ENCODE measurements at places on chromosomes 13 and 19.

DNA sequence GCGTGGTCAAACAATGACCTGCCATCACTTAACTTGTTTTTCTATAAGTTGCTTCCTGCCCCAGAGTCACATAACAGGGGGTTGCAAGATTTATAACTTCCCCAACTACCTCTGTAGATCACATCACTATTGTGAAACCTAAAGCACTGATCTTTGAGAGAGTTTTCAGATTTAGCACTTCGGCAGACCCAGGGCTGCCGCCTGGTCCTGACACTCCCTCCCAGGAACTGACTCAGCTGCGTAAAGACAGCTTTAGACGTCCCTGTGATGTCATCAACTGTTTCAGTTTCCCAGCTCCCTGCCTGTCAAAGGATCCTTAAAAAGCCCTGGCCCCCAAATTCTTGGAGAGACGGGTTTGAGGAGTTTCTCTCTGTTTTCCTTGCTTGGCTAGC lies 33.3 kb downstream of the IGFL2 start:
- DNase-seq = peak; percentile 10

- DNase-seq = no peak
These were observed 117.3 kb downstream of the KDM4B start for GRCh38 chr19:5086230-5086629.

- DNase-seq = peak; percentile 78
These were observed 175.4 kb upstream of the RFC3 start for GRCh38 chr13:33642374-33643065.

- DNase-seq = no peak
These were observed 1.2 kb downstream of the ITPKC start for GRCh38 chr19:40717880-40718773.

- DNase-seq = peak; percentile 57
These were observed 142.2 kb downstream of the SIPA1L3 start for GRCh38 chr19:38049105-38049649.

GRCh38 chr13:90455823-90456222 lies 891.7 kb upstream of the MIR17HG start:
- DNase-seq = peak; percentile 20

DNA sequence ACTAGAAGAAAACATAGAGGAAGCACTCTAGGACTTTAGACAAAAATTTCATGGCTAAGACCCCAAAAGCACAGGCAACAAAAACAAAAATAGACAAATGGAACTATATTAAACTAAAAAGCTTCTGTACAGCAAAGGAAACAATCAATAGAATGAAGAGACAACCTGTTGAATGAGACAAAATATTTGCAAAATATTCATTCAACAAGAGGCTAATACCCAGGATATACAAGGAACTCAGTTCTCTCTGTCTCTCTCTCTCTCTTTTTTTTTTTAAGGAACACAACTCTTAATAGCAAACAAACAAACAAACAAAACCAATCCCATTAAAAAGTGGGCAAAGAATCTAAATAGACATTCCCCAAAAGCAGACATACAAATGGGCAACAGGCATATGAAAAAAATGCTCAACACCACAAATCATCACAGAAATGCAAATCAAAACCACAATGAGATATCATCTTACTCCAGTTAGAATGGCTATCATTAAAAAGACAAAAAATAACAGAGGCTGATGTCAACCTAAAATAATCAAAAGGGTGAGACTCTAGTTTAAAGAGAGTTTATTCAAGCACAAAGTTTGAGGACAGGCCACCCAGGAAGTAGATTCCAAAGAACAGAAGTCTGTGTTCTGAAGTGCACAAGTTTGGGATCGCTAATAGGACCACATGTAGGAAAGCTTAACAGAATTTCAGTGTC lies 27.1 kb upstream of the SLC7A9 start:
- peak; percentile 45 for DNase-seq

DNA sequence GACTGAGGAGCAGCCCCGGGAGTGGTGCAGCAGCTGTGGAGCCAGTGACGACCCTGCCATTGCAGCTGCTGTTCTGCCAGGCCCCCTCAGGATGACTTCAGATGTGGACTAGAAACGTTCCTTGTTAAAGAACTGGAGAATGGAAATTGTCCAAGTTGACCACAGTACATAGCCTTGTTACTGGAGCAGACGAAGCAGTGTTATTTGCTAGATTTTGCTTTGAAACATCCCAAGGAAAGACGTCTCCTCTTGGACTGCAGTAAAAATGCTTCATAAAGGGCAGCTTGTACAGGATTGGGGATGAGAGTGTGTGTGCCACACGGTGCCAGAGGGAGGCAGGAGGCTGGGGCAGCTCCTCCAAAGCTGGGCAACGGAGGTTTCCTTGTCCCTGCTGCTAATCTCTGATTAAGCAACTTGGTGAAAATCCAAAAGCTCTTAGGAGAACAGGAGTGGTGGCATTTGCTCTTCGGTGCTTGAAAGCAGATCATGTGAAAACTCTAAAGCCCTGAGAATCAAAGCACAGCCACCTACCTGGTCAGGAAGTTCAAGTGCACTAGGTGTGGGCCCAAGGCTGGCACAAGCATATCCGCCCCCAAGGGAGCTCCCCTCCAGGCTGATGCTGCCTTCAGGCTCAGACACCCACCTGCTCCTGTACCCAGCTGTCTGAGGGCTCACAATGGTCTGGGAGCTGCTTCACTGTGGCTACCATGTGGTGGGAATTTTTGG lies 34.5 kb downstream of the SHISA2 start:
- DNase-seq = no peak

DNA sequence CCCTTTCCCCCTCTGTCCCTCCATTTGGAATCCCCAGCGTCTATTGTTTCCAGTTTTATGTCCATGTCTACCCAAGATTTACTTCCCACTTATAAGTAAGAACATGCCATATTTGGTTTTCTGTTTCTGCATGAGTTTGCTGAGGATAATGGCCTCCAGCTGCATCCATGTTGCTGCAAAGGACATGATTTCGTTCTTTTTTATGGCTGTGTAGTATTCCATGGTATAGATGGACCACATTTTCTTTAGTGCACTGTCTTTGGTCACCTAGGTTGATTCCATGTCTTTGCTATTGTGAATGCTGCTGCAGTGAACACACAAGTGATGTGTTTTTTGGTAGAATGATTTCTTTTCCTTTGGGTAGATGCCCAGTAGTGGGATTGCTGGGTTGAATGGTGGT lies 3.8 kb downstream of the ZNF555 start:
- no peak for DNase-seq

GRCh38 chr13:36006347-36006746 lies 124.8 kb downstream of the DCLK1 start:
- no peak for DNase-seq

DNA sequence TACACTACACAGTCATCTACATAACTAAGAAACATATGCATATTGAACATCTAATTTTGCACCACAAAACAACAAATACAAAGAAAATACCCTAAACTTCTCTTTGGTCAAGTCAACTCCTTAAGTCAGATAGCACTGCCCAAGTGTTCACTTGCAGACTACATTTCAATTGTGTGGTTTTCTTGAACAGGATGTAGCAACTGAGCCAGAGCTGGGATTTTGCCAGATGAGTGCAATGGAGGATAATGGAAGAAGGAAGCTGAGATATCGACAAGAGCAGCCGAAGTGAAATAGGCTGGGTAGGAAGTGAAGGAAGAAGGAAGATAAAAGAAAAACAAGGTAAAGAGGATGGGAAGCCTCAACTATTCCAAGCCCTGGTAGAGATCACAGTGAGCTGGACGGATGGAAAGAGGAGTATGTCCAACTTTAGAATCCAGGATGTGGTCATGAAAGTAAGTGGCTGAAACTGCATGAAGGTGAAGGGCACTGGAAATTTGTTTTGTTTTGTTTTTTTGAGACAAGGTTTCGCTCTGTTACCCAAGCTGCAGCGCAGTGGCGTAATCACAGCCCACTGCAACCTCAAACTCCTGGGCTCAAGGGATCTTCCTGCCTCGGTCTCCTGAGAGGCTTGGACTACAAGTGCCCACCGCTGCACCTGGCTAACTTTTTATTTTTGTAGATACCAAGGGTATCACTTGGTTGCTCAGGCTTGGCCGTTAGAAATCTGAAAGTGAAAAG lies 15.0 kb downstream of the NUFIP1 start:
- DNase-seq = no peak

- no peak for DNase-seq
These were observed 2.8 kb downstream of the THAP8 start for GRCh38 chr19:36051236-36051635.

DNA sequence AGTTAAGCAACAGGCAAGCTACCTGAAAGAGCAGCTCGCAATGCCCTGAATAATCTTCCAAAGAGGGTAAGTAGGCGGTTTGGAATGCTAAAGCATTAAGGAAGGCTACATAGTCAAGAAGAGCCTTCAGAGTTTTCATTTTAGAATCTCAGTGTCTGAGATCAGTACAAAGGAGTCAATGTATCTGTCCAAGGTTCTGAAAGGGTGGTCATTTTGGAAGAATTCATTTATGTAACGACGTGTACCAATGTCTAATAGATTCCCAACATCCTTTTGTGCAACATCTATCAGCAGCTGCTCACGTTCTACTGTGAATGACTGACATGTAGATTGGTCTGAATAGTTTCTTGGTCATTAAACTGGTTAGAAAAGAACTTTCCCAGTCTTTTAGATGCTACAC lies 15.2 kb downstream of the ZNF665 start:
- no peak for DNase-seq

DNA sequence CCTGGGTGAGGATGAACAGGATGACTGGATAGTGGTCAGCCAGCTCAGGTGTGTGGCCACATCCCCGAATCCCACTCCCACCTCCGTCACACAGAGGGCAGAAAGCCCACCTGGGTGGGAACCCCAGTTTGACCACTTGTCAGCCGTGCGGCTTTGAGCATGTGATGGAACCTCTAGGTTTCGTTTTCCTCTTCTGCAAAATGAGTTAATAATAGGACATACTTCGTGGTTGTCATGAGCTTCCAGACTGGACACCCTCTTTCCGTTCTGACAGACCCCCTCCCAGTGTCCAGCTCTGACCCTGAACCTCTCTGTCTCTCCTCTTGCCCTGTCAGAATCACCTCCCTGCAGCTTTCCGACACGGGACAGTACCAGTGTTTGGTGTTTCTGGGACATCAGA lies 1.8 kb downstream of the AXL start:
- DNase-seq = no peak

GRCh38 chr19:2743099-2743498 lies 3.3 kb upstream of the SLC39A3 start:
- DNase-seq = no peak

GRCh38 chr13:37014609-37015008 lies 14.0 kb downstream of the EXOSC8 start:
- peak; percentile 32 for DNase-seq

- peak; percentile 63 for DNase-seq
These were observed 13.5 kb downstream of the FPR3 start for GRCh38 chr19:51808333-51808986.

GRCh38 chr13:44989941-44990340 lies 603 bp downstream of the GPALPP1 start:
- DNase-seq = no peak

- DNase-seq = no peak
These were observed 22.8 kb downstream of the PLIN4 start for GRCh38 chr19:4495471-4495870.

- peak; percentile 10 for DNase-seq
These were observed 41.1 kb downstream of the GPR12 start for GRCh38 chr13:26719356-26719945.

- peak; percentile 30 for DNase-seq
These were observed 156.5 kb downstream of the LMO7 start for GRCh38 chr13:75792526-75793187.

DNA sequence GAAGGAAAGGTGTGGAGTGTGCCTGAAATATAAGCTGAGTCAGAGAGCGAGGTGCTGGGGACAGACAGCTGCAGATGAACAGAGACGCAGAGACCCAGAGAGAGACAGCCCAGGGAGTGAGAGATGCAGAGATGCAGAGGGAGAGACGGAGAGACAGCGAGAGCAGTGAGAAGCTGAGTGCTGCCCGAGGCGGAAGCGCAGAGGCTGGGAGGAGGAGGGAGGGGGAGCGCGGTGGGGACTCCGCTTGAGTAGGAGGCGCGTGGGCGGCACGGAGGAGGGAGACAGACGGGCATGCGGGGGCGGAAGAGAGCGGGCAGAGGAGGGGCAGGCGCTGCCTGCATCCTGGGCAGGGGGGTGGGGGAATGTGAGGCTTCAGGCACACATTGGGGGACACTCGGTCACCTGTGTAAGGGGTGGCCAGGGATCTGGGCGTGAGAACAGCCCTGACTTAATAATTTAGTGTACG lies 25.7 kb downstream of the SLC8A2 start:
- no peak for DNase-seq

- no peak for DNase-seq
These were observed 110.3 kb downstream of the GGACT start for GRCh38 chr13:100478107-100478809.

DNA sequence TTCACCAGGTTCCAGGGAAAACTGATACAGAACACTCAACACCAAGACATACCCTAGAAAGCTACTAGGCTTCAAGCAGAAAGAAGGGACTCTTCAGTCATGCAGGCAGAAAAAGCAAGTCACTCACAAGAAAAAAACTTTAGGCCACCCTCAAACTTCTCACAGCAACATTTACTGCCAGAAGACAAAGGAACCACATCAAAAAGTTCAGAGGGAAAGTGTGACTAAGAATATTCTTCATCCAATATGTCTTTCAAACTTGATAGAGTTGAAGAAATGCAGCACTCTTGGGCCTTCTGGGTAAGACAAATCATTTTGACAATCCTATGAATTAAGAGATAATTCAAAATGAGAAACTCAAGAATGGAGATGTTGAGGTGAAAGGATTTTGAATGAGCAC lies 7.7 kb downstream of the DZIP1 start:
- no peak for DNase-seq

DNA sequence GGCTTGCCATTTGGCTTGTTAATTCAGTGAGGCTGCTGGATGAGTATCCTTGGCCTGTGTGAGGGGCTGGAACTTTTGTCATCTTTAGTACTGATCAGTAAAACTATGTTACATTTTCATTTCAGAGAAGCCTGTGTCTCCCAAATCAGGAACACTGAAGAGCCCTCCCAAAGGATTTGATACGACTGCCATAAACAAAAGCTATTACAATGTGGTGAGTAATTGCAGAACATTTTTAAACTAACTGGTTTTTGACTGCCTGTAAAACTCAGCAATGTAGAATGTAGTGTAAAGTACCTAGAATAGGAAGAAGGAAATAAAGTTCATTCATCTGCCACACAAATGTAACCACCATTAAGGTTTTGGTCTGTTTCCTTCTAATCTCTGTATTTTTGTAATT lies 87.4 kb upstream of the TEX29 start:
- no peak for DNase-seq

GRCh38 chr13:114035583-114036531 lies 62.0 kb upstream of the C13orf46 start:
- no peak for DNase-seq

GRCh38 chr19:4557971-4558941 lies 1.2 kb downstream of the SEMA6B start:
- no peak for DNase-seq

DNA sequence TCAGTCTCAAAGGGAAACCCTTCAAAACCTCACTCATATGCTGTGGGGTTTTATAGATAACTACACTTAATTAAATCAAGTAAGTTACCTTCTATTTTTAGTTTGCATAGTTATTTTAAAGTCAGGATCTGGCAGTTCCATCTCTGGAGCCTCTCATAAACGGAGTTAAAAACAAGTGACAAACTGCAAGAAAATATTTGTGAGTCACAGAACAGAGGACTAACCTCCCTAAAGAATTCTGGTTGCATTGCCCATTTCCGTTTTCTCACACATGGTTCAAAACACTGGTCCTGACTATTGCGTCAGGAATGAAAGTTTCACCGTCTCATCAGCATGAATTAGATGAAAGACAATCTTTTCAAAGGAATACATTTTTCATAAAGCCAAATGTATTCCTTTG lies 10.6 kb downstream of the RXFP2 start:
- peak; percentile 92 for DNase-seq

- no peak for DNase-seq
These were observed 12.1 kb downstream of the CCDC70 start for GRCh38 chr13:51873837-51874236.
